ENCODE measurements at places on chromosomes 2 and 18.

- no peak for DNase-seq
These were observed 8.1 kb downstream of the SEPTIN2 start for GRCh38 chr2:241323778-241324177.

DNA sequence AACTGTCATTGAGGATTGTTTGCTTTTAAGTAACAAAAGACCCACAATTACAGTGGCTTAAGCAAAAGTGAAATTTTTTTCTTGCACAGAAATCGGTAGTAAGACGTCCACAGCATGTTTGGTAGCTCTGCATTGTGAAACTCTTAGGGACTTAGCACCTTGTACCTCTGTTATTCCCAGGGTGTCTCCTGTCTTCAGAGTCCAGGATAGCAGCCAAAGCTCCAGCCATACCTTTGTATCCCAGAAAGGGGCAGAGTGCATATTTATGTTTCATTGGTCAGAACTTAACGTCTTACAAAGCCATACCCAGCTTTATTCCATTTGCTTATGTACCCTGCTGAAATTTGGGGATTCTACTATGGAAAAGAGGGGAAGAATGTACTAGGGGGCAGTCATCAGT lies 32.8 kb downstream of the RMND5A start:
- no peak for DNase-seq

GRCh38 chr2:105882920-105883435 lies 138.3 kb downstream of the NCK2 start:
- no peak for DNase-seq

DNA sequence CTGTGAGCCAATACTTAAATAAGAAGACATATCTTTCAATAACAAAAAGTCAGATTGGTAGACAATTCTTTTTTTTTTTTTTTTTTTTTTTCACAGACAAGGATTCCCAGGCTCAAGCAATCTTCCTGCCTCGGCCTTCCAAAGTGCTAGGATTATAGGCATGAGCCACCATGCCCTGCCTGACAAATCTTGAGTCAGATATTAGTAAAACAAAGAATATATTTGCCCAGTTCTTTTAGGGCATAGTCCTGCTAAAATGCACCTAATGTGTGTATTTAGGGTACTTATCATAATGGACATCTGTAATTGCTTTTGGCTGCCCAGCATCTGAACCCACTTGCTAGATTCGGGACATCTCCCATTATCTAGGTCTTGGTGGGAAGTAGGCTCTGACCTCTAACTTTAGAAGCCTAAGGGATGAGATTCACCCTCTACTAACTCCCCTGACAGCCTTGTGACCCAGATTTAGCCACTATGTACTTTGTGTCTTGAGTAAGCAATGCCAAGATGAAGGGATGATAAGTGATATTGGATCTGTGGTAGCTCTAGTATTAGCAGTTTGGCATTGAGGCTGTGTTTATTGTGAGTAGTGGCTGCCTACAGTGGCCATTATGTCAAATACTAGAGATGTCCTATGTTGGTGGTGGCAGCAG lies 18.5 kb upstream of the PSME4 start:
- DNase-seq, result no peak

DNA sequence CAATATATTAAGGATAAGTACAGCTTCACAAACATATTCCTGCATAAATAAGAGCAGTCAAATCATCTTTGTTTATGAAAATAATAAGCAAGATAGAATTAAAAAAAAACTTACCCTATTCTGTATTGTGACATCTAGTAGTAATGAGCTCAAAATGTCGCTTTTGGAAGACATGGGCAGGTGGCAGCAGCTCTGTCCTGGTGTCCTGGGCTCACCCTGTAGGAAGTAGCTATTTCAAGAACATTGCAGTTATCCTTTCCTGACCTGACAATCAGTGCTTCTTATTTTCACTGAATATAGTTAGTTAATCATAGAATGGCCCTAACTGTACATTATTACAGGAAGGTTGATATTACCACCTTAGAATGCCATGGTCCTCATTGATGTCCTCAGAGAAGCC lies 229.1 kb downstream of the BABAM2 start:
- DNase-seq, result no peak

- DNase-seq, result no peak
These were observed 59.8 kb downstream of the SNTG2 start for GRCh38 chr2:1010415-1010930.

- no peak for DNase-seq
These were observed 1666.8 kb downstream of the SUCLG1 start for GRCh38 chr2:82792316-82792715.

DNA sequence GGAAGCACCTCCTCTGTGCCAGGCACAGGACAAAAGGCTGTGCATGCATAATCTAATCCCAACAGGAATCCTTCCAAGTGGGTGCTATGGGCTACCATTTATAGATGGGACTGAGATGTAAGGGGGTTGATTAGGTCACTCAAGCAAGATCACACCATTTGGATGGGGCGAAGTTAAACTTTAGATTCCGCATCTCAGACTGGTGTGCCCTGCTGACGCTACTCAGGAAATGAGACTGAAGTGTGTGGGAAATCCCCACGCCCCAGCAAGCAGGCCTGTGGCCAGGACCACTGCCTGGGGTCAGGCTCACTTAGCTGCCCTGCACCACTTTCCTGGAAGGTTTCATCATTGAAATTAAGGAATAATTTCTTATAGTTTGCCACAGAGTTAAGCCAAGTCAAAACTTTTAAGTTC lies 70.5 kb upstream of the PPP1CB start:
- no peak for DNase-seq

DNA sequence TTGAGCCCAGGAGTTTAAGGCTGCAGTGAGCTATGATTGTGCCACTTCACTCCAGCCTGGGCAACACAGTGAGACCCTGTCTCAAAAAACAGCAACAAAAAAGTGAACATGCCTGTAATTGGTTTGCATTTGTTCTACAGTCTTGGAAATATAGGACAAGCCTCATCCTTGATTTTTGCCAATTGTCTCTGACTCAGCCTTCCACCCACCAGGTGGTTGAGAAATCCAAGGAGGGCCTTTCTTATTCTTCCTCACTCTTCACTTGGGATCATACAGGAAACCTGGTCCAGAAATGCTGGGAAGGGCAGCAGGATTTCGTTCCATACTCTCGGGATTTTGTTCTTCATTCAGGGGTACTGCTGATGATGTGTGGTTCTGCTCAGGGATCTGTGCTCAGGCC lies 94.6 kb downstream of the CDC42EP3 start:
- no peak for DNase-seq

- DNase-seq, result no peak
These were observed 37.1 kb upstream of the ZCCHC2 start for GRCh38 chr18:62485684-62486083.

- no peak for DNase-seq
These were observed 465.1 kb downstream of the GALR1 start for GRCh38 chr18:77714716-77715115.

DNA sequence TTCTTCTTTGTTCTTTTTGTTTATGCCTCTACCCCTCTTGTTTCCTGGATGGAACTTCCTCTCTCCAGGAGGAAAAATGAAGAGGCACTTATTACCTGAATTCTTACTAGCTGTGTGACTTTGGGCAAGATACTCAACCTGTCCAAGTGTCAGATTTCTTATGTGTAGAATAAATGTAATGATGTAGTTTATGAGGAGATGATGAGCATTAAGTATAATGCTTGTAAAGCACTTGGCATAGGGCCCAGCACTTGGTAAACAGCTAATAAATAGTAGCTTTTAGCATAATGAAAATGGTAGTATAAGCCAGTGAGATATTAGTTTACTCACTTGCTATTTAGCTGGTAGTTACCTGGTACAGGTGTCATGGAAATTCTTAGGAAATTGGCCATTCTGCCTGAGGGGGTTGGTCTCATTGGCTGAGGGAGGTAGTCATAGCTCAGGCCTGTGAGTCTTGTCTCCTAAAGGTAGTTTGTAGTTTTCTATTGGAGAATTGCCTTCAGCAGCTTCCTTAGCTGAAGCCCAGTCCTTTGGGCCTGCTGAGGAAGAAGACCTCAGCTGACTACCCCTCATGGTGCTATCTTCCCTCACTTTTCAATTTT lies 133.4 kb upstream of the NABP1 start:
- no peak for DNase-seq

Measured in D341Med (cell line).